COLO829 (cell line): ENCODE measurements at places on chromosomes 3 and 15.

GRCh38 chr3:52490035-52490938, 4.9 kb upstream of the STAB1 start:
- DNase-seq: no peak

- DNase-seq: no peak
Measured at GRCh38 chr15:58274885-58275284, 136.7 kb downstream of the AQP9 start.

DNA sequence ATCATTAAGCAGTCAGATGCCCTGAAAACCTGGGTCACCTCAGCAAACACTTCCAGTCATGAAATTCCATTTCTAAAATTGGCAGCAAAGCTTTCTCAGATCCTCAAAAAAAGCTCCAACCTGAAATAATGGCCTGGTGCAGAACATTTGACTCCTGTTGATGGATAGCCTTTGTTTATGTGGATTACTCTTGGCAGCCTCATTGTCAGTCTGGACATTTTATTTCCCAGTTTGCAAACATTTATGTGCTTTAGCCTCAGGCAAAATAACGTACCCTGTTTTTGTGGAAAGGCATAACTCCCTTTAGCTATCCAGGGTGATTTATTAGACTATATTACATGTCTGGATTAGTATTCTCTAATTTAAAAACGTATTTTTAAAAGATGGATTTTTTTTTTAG, 53.9 kb downstream of the PXYLP1 start:
- DNase-seq: no peak

DNA sequence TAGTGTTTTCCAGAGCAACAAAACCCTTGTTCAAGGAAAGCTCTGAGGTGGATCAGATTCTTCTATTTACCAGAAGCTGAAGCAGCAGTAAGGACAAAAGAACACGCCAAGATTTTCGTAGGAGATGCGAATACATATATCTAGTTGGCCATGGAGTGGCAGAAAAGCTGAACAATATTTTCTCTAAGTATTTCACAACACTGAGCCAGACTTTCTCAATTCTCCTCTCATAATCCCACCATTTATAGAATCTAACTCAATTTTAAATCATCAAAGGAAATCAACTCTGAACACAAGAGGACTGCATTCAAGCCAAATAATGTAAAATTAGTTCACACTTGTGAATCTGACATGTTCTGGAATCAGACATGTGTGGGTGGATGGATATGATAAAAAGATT, 775.0 kb downstream of the ROBO1 start:
- no peak for DNase-seq

- DNase-seq: no peak
Measured at GRCh38 chr3:58521917-58522631, 14.9 kb downstream of the ACOX2 start.

- DNase-seq: no peak
Measured at GRCh38 chr3:46847744-46848143, 15.5 kb downstream of the MYL3 start.

- no peak for DNase-seq
Measured at GRCh38 chr3:134839990-134840389, 44.9 kb downstream of the EPHB1 start.

GRCh38 chr3:188233320-188233719, 79.4 kb downstream of the LPP start:
- DNase-seq: no peak

DNA sequence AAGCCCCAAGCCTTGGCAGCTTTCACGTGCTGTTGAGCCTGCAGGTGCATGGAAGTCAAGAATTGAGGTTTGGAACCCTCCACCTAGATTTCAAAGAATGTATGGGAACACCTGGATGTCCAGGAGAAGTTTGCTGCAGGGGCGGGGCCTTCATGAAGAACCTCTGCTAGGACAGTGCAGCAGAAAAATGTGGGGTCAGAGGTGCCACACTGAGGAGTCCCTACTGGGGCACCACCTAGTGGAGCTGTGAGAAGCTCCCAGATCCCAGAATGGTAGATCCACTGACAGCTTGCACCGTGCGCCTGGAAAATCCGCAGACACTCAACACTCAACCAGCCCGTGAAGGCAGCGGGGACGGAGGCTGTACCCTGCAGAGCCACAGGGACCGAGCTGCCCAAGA, 201.6 kb downstream of the OCA2 start:
- no peak for DNase-seq

DNA sequence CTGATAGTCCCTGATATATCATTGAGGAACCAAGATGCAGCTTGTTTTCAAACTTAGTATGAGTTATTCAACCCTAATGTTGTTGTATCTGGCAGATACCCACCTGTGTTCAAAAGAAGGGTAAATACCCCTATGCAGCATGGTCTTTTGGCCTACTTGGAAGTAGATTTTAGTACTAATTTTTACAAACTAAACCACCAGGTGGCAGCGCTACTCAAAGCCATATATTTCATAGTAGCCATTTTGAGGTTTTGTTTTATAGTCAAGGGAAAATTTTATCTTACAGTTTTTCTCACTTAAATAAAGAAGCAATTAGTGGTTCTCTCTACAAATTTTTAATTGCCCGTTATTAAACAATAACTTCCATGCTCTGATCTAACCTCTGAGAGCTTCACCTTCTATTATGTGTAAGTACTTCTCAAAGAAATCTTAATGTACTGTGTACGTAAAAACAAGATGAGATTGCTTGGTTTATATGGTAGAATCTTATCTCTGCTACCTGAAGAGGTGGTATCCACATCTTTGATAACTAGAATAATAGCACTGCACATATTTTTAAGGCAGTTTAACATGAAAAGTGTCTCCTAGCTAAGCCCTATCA, 31.5 kb upstream of the MLF1 start:
- peak; percentile 55 for DNase-seq

GRCh38 chr3:73863546-73864079, 238.9 kb upstream of the PDZRN3 start:
- no peak for DNase-seq

DNA sequence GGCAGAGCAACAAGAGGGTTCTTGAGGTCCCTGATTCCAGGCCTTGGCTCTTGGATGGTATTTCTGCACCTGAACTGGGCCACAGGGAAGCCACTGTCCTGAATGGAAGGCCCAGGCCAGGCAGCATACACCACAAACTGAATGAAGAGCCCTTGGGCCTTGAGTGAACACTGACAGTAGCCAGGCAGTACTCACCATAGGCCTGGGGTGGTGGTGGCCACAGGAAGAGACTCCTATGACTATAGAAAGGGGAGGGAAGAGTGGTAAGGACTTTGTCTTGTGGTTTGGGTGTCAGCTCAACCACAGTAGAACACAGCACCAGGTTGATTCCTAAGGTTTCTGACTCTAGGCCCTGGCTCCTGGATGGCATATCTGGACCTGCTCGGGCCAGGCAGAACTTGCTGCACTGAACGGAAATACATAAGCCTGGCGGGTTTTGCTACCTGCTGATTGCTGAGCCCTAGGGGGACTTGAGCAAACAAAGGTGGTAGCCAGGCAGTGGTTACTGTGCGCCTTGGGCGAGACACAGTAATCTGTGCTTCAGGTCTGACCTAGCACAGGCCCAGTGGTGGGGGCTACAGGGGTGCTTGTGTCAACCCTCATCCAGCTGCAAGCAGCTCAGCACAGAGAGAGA, 241.4 kb downstream of the ISL2 start:
- no peak for DNase-seq

DNA sequence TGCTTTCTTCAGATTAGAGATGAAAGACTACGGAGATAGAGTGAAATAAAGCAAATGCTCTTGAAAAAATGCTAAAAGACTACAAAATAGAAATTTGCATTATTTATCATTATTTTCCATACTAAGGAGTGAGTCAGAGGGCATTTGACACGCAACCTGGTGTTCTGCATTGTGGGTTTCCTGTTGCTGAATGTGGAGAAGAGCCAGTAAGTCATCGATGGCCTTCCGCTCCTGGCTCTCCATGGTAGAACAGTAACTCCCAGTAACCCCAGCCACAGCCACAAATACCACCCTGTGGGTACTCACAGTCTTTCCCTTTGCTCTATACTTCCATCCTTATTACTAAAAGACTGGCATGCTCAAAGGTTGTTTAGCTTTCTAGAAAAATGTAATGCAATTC, 61.5 kb downstream of the CGGBP1 start:
- no peak for DNase-seq

GRCh38 chr3:105729667-105730066, 139.1 kb downstream of the CBLB start:
- DNase-seq: no peak

DNA sequence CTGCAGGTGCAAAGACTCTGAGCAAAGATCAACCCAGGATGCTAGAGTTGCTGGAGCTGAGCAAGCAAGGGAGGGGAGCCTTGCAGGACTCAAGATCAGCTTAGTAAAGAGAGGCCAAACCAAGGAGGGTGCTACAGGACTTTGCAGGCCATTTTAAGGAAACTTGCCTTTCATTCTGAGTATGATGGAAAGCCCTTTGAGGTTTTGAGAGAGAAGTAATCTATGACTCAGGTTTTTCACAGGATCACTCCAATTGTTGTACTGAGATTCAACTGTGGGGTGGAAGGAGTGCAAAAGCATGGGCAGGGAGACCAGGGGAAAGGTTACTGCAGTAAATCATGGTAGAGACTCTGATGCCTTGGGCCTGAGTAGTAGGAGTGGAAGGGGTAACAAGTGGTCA, 260.4 kb upstream of the GPR149 start:
- no peak for DNase-seq

GRCh38 chr3:65658401-65658800, 380.3 kb downstream of the MAGI1 start:
- no peak for DNase-seq

DNA sequence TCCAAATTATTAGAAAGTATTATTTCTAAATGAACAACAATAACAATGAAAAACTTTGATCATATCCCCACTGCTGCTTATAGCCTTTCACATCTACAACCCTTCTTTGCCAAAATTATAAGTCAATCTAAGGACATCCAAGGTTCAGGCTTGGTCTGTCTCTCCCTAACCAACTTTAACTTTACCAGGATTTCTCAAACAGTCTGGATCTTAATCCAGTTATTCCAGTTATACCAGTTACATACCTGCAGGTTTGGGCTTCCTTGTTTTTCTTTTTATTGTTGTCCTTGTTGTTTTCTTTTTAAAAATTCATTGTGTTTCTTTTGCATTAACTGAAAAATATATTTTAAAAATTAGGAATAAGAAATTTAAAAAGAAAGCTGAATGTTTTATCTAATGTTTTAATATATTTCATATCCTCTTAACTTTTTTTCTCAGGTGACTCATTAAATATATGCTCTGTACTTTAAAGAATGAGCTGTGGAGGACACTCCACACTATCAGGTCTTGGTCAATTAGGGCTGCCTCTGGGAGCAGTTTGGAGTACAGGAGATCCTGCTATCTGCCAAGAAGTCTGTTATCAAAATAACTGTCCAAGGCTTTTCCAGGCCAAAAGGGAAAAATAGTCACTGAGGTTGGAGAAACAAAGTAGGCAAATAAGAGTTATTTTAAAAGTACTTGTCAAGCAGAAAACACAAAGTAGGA, 421.4 kb downstream of the EPHA6 start:
- no peak for DNase-seq

- peak; percentile 35 for DNase-seq
Measured at GRCh38 chr3:39013921-39014509, 37.7 kb downstream of the SCN11A start.
